ENCODE measurements at places on chromosomes 1 and 21. TPM values are rescaled to one million over a fixed set of nuclear protein-coding genes. Genes with fewer than 3 reads are reported as not detected.

- no peak for DNase-seq
Measured at GRCh38 chr1:206012086-206012859, 9.1 kb upstream of the RAB7B start.

GRCh38 chr1:94247138-94248094, 10.0 kb upstream of the ARHGAP29 start:
- peak; percentile 38 for DNase-seq

DNA sequence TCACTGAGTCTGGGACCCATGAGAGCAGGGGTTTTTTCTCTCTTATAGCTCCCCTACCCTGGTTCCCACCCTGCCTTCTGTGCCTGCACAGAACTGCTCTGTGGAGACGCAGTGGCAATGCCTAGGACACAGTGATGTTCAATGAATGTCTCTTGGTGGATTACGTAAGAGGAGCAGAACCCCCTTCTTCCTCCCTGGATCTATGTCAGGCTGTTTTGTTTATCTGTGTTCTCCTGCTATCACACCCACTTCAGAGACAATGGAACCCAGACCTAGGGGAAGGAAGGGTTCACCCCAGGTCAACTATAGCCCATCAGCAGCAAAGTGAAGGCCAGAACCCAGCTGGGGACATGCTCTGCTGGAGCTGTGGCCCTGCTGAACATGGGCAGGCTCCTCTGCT, 2.0 kb downstream of the HPCAL4 start:
- no peak for DNase-seq

- DNase-seq, result peak; percentile 59
Measured at GRCh38 chr1:27650539-27651175, 15.7 kb upstream of the FGR start.

GRCh38 chr1:195915826-195916225, 692.4 kb downstream of the KCNT2 start:
- no peak for DNase-seq

DNA sequence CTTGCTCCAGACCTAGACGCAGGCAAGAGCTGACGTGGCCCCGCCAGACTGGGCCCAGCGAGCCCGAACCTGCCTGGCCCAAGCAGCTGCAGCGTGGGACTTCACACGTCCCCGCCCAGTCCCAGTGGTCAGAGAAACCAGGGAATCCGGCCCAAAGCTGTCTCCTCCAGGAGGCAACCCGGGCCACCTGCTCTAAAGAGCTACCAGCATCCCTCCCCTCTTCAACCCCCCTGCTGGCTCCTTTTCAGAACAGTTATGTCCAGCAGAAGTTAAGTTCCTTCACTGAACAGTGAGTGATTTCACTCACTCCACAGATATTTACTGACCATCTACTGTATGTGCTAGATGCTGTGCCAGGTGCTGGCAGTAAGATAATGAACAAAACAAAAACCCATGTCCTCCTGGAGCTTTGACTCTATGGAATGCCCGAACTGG, 2.1 kb upstream of the EFNA1 start:
- DNase-seq, result no peak

GRCh38 chr1:86704972-86705664, 742 bp downstream of the SH3GLB1 start:
- peak; percentile 67 for DNase-seq

DNA sequence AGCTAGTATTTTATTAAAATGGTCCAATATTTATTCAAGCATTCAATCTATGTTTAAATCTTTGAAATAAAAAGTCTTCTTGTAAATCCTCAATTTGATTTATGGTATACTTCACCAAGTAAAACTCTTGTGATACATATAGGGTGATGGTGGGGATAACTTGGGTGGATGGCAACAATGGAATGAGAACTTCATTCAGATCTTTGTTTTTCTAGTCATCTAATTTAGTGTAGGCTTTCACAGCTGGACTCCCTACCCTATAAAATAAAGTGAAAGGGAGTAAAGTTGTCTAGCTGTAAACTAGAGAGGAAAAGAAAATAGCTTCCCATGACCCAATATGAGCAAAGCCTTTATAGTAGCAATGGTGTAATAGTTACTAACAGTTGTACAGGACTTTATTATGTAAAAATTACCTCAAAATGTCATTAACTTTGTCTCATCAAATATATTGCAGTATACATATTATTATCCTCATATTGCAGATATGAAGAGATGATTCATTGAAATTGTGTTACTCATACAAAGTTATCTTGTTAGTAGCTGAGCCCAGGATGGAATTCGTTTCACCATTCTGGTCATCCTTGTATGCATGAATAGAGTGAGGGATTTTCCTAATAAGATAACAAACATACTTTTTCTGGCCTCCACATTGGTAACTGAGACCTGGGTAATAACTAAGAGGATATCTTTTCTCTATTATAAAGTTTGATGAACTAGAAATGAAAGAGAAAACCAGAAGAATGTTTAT, 1377.7 kb upstream of the ADGRL4 start:
- DNase-seq, result no peak

- DNase-seq, result peak; percentile 68
Measured at GRCh38 chr1:153805042-153805745, 30.0 kb downstream of the SLC27A3 start.

DNA sequence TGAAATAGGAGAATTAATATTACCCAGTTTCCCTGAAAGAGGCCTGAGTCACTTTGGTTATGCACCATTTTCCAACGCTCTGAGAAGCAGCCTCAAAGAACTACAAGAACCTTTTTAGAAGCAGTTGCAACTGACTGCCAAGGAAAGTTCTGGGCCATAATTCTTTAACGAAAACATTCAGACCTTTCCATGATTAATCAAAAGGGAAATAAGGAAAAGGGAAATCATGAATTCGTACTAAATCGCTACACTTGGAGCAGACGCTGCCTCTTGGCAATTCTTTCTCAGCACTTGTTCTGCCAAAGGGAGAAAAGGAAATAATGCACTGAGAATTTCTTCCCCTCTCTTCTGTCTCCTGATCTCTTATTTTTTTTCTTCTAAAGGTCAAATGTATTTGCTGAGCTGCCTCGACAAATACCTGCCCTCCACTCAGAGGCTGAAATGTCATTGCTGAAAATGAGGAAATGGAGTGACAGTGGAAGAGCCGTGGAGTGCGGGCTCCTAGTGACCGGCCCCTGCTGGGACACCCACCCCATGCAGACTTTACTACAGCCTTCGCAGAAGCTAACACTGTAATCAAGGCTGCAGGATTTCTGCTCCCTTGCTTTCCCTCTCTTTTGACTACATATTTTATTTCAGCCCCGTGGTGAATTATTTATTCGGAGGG, 67.9 kb upstream of the GALNT2 start:
- no peak for DNase-seq

DNA sequence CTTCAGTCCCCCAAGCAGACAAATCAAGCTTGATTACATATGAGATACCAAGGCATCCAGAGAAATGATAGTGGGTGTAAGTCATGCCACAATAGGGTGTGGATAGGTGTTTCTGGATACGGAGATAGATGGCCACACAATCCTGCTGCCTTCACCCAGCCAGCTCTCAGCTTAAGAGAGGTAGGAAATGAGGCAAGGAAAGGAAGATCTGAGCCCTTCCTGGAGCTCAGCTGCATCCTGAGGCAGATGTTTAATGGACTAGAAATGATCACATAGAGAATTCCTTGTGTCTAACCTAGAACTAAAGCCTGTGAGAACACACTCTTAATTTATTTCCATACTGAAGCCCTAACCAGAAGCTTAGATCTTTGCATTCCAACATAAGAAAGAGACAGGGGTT, 210.3 kb downstream of the ST6GALNAC3 start:
- no peak for DNase-seq

GRCh38 chr1:109253803-109254620, 4.7 kb downstream of the CELSR2 start:
- no peak for DNase-seq

- DNase-seq, result peak; percentile 50
Measured at GRCh38 chr1:210293171-210293607, 35.5 kb upstream of the HHAT start.

- DNase-seq, result no peak
Measured at GRCh38 chr1:95308276-95309030, 74.4 kb downstream of the RWDD3 start.

- DNase-seq, result no peak
Measured at GRCh38 chr1:22449636-22450035, 2.0 kb upstream of the ZBTB40 start.

GRCh38 chr1:110348771-110349170, 9.6 kb downstream of the RBM15 start:
- DNase-seq, result peak; percentile 44

GRCh38 chr1:37270639-37271038, 203.7 kb upstream of the ZC3H12A start:
- no peak for DNase-seq

- DNase-seq, result no peak
Measured at GRCh38 chr21:25169370-25169769, 437.9 kb downstream of the MRPL39 start.

DNA sequence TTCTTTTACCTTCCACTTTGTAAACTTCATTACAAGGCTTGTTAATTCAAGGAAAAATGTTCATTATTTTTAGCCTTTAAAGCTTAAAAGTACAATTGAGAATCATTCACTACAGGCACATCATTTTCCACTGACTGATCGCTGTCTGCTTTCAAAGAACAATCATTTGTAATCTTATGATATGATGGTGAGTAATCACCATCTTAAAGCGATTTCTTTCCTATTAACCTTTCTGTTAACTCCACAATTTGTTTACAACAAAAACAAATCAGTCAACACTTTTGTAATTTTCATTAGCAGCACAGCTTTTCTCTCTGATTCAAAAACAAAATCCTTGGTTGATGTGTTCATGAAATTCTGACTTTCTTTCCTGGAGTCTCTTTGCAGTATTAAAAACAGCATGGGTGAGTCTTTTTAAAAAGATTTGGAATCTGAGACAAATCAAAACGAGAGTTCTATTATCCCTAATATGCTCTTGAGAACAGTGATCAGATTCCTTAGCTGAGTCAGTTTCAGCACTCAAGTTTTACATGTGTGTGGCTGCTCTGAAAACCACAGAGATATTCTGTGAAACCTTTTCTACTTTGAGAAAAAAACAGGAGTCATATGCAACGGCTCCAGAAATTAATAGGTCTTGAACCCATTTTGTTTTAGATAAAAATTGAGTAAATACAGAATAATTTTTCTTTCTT, 145.8 kb upstream of the TMPRSS15 start:
- DNase-seq, result no peak

- no peak for DNase-seq
Measured at GRCh38 chr1:41846625-41847405, 71.9 kb downstream of the HIVEP3 start.

DNA sequence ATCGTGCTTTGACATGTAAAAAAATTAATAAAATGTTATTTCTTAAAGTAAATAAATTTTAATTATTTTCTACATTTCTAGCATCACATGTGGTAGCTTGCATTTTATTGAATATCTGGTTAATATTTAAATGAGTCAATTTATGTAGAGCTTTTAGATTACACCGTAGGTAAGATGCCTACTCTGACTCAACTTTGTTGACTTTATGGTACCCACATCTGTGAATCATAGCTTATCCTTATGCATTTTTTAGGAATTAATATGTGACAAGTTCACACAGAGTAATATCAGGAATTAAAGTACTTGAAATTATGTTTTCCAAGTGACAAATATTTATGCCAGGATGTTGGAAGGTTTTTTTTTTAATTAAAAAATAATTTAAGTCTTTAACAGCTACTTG, 120.7 kb downstream of the LEPR start:
- no peak for DNase-seq

GRCh38 chr1:183180218-183180617, 5.8 kb upstream of the LAMC2 start:
- peak; percentile 70 for DNase-seq

GRCh38 chr1:3026581-3027391, 5.5 kb downstream of the ACTRT2 start:
- DNase-seq, result no peak

DNA sequence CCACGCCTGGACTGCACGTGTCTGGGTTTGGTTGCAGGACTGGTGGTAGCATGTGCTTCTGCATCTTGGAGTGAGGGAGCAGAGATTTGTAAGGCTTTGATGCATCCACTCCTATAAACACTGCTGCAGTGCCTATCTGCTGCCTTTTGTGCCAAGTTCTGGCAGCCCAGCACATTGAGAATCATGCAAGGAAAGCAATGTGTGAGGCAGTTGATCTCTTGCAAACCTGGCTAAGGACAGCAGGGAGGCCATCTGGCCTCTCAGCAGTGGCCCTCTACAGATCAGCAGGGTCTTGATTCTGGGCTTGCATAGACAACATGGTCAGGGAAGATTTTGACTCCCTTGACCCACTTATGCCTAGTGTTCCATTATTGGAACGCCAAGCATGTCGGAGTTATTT, 81.2 kb upstream of the COA6 start:
- no peak for DNase-seq

- DNase-seq, result no peak
Measured at GRCh38 chr21:14074177-14074576, 136.6 kb downstream of the LIPI start.

GRCh38 chr1:21939650-21940374, 2.7 kb upstream of the HSPG2 start:
- peak; percentile 92 for DNase-seq

- DNase-seq, result no peak
Measured at GRCh38 chr1:190154744-190155143, 322.9 kb downstream of the BRINP3 start.

GRCh38 chr1:182764029-182764727, 25.4 kb upstream of the NPL start:
- DNase-seq, result no peak

- peak; percentile 78 for DNase-seq
Measured at GRCh38 chr1:207309745-207310273, 11.7 kb upstream of the CD55 start.

Gene LRRC38
- not detected for total RNA-seq

Gene MRAP
- not detected for total RNA-seq

Gene MYBPH
- total RNA-seq, result 0.43 TPM

Gene XPR1
- 18.7 TPM for total RNA-seq

Gene SPATC1L
- total RNA-seq, result 9.5 TPM

Gene MR1
- total RNA-seq, result 35.8 TPM

Gene ERG
- not detected for total RNA-seq

Gene USP1
- total RNA-seq, result 28.5 TPM

Gene SPRR1A
- not detected for total RNA-seq

Gene C1QC
- total RNA-seq, result not detected

Gene ARMH1
- 0.43 TPM for total RNA-seq

Gene CELA2B
- total RNA-seq, result not detected

Gene SLC35D1
- 25.0 TPM for total RNA-seq

Gene FBXO28
- total RNA-seq, result 41.5 TPM

Gene S100A12
- not detected for total RNA-seq

Gene COL24A1
- 3.9 TPM for total RNA-seq

Gene PAFAH2
- 7.7 TPM for total RNA-seq

Gene UBASH3A
- total RNA-seq, result not detected

Measured in fibroblast of villous mesenchyme (primary cell).